Activated T-helper 9 cell treated with anti-CD3 and anti-CD28 coated beads, Interleukin-2, amount 50 U/mL, for 16 hours (primary cell): ENCODE measurements at places on chromosomes 13 and 19.

GRCh38 chr13:50898338-50898737, 11.3 kb upstream of the RNASEH2B start:
- no peak for DNase-seq

DNA sequence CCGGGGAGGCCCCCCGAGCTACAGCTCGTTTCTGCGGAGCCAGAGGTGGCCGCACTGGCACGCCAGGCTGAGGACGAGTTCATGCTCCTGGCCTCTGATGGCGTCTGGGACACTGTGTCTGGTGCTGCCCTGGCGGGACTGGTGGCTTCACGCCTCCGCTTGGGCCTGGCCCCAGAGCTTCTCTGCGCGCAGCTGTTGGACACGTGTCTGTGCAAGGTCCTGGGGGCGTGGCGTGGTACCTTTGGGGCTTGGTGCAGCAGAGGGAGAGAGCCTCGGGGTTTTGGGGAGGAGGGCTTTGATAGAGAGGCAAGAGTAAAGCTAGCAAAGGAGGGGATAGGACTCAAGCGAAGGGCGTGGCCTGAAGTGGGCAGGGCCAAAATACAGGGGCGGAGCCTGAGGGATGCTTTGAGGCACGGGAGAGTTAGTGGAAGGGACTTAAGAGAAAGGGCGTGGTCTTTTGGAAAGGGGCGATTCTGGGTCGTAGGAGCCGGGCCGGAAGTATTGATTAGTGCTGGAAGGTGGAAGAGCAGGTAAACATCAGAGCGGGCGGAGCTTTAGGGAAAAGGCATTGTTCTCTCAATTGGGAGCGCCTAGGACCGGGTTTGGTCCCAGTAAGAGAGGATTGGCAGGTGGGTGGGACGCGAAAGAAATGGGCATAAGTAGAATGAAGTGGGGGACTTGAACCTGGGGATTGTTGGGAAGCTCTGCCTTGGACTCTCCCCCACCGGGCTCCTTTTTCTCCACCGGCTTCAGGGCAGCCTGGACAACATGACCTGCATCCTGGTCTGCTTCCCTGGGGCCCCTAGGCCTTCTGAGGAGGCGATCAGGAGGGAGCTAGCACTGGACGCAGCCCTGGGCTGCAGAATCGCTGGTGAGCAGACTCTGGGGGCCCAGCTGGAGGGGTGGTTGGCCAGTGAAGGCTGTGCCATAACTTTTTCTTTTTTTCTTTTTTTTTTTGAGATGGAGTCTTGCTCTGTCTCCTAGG, 1.2 kb downstream of the PPM1N start:
- peak; percentile 44 for DNase-seq

GRCh38 chr19:13621413-13621812, 115.1 kb upstream of the CACNA1A start:
- DNase-seq, result peak; percentile 9

GRCh38 chr13:24075137-24075975, 85.2 kb upstream of the SPATA13 start:
- DNase-seq, result no peak

DNA sequence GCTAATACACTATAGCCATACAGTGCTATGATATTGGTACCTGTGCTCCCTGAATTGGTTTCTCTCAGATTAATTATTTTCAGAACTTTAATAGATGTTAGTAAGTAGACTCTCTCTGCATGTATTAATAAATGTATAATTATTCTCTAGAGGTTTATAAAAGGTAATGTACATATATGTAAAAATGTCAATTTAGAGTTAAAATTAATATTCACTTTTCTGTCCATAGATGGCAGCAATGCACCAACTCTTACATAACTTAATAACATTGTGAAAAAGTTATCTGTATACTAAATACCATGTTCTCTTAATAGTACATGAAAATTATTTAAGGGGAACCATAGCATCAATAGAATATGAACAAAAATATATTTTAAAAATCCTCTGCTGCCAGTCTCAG, 515.0 kb upstream of the KLHL1 start:
- no peak for DNase-seq

GRCh38 chr13:100826441-100826840, 151.8 kb upstream of the TMTC4 start:
- DNase-seq, result no peak

DNA sequence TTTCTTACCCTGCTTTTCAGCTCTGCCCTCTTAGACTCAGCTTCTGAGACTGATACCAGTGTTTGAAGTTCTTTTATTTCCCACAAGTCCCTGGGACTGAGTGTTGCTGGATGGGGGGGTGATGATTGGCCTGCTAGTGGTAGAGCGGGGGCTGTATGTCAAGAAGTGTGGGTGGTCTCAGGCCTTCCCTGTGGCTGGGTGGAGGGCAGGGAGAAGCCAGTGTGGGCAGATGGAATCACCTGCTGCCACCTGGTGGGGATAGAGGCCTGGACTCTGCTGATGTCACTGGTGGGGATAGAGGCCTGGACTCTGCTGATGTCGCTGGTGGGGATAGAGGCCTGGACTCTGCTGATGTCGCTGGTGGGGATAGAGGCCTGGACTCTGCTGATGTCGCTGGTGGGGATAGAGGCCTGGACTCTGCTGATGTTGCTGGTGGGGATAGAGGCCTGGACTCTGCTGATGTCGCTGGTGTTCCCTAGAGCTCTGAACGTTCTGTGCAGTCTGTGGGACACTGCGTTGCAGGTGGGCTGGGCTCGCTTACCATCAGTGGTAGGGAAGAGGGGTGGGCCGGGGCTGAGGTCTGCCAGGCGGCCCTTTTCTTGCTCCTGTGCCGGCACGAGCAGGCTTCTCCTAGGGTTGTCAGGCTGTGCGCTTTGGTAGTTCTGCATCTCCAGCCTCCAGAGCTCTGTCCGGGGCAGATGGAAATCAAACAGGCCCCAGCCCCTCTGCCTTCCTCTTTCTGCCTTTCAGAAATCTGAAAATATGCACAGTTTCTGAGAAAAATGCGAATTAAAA, 101.3 kb downstream of the ARHGEF7 start:
- peak; percentile 10 for DNase-seq

- DNase-seq, result no peak
Measured at GRCh38 chr13:110125157-110125556, 181.8 kb downstream of the COL4A1 start.
